ENCODE measurements at places on chromosomes 16 and 17. TPM values are rescaled to one million over a fixed set of nuclear protein-coding genes. Genes with fewer than 3 reads are reported as not detected.

The SMIM5 gene
- total RNA-seq = not detected

DNA sequence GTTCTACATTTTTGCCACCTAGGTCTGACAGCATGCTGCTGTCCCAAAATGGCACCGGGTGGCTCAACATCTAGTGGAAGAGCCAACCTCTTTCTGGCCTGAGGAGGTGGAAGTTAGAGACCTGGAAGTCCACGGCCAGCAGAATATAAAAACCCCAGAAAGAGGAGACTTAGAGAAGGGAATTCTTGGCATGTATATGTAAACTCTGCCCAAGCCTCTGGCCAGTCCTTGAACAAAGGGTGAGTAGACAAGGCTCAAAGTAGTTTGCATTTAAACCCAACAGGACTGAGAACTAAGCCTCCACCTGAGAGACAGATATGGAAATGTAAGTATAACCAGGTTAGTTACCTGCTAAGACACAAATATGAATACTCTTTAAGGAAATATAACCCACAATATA is 210.3 kb downstream of the GRIN2A start:
- no peak for DNase-seq

- DNase-seq = no peak
Observed at GRCh38 chr17:45905814-45906213, 11.5 kb downstream of the MAPT start.

DNA sequence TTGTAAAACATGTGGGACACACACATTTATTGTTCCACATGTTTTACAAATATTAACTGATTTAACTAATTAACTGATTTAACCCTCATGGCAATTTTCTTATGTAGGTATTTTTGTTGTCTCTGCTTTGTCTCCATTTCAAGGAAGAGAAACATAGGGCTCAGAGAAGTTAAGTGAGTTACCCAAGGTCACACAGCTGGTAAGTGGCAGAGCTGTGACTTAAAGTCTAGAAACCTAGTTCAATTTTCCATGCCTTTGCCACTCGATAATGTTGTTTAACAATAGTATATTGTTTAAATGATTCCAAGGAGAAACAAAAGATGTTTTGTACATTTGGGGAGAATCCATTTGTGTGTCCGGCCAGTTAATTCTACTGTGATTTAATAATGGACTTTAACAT is 284.1 kb upstream of the CDH5 start:
- DNase-seq = no peak

- DNase-seq = no peak
Observed at GRCh38 chr16:2243781-2244180, 7.5 kb downstream of the DNASE1L2 start.
